Esophagus squamous epithelium (tissue), 5 donors: ENCODE measurements at places on chromosomes 2 and 18.

GRCh38 chr2:180222644-180223043 lies 215.5 kb upstream of the CWC22 start:
- DNase-seq = no peak

GRCh38 chr18:369224-370015 lies 101.6 kb upstream of the THOC1 start:
- no peak for DNase-seq

- DNase-seq = no peak
These were observed 14.4 kb downstream of the PHLPP1 start for GRCh38 chr18:62729487-62730386.

GRCh38 chr2:14944562-14945346 lies 312.2 kb downstream of the LRATD1 start:
- no peak for DNase-seq
